ENCODE measurements at places on chromosomes 11 and 22.

DNA sequence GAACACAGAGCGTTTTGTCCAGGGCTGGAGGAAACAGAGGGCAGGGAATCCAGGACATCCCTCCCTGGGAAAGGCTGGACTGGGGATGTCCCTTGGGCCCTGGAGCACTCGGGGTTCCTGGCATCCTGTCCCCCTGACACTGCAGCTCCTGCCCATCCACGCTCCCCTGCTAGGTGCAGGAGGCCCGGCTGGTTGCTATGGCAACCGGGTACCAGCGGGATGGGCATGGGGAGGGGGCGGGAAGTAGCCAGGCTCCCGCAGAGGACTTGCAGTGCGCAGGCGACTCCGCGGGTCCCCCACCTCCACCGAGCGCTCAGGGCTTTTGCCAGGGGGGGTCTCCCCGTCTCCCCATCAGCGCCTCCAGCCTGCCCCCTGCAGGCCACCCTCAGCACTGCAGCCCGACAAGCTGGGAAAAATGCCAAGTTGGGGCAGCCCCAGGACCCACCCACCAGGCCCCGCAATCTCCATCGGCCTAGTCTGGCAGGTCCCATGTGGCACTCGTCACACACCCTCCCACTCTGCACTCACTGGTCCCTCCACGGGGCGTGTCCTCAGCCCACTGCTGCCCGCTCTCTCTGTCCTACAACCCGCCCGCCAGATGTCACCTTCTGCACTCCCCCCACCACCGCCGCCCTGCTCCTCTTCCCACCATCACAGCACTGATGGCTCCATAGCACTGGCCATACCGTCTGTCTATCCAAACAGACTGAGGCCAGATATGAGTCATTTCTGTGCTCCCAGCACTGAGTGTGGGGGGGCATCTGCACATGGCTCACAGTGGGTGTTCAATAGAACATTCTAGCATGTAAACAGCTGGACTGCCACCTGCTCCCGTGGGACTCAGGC is 31.5 kb downstream of the KIAA0930 start:
- H3K27ac ChIP-seq = no peak overlapping the region
- H3K27me3 ChIP-seq = no peaks in the 10 kb centered on the region
- no peaks in the 10 kb centered on the region for H3K36me3 ChIP-seq
- no peaks in the 10 kb centered on the region for H3K4me1 ChIP-seq

DNA sequence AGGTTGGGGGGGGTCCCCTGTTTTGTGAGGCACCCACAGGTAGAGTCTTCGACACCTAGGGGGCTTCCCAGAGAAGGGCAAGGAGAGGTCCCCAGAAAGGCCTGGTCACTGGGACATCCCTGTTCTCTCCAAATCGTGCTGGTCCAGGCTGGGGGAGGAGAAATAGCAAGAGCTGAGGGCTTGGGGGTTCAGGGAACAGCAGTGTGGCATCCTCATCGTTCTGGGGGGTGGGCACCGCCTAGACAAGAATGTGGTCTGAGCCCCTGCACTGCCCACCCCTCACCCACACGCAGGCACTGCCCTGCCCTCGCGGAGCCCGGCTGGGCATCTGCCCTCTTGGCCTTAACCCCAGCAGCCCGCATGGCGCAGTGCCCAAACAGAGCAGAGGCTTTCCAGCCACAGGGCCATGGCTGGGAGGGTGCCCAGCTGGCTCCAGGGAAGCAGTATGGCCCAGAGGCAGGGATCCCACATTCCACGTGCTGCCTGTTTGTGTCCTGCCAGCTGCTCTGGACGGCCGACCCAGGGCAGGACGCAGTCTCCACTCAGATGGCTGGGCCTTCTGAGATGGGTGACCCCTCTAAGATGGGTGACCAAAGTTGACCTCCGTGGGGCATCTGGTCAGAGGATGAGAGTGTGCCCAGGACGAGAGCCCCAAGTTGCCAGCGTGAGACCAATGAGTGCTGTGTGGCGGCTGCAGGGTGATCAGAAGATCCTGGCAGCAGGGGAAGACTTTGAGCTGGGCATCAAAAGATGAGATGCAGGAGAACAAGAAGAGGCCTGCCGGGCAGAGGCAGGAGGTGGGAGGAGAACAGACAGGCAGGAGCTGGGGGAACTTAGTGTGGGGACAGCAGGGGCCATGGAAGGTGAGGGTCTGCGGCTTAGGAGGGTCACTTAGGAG is 14.4 kb downstream of the SCARF2 start:
- peaks cover 1% of the 10 kb centered on the region for H3K36me3 ChIP-seq
- H3K27me3 ChIP-seq = peaks cover 25% of the 10 kb centered on the region
- H3K4me1 ChIP-seq = no peaks in the 10 kb centered on the region
- H3K4me3 ChIP-seq = no peak overlapping the region
- no peak for DNase-seq

DNA sequence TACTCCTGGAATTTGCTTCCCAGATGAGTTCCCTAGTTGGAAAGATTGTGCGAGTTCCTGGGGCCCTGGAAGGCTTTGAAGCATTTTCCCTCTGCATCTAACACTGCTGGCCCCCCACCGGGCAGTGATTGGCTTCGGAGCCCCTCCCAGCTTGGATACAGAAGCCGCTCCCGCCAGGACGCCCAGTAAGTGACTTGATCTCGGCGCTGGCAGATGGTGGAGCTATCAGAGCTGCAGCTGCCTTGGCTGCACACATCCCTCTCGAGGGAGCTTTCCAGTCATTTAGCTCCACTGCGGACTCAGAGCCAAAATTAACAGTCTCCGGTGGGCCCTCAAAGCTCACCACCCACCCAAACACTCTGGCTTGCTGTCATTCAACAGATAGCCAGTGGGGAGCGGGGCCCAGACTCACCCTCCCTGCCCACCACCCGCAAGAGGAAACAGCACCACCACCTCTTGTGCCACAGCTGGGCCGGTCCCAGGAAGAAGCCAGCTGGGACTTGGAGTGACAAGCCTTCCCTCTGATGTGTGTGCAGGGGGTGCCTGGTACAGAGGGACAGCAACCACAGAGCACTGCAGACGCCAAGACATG is 162.3 kb downstream of the TRIM29 start:
- H3K36me3 ChIP-seq = no peaks in the 10 kb centered on the region
- H3K27me3 ChIP-seq = peaks cover 4% of the 10 kb centered on the region
- H3K4me3 ChIP-seq = no peak overlapping the region
- H3K27ac ChIP-seq = no peak overlapping the region

GRCh38 chr22:33337524-33337923 is 279.3 kb upstream of the SYN3 start:
- no peaks in the 10 kb centered on the region for H3K36me3 ChIP-seq
- no peaks in the 10 kb centered on the region for H3K4me1 ChIP-seq
- no peak for DNase-seq
- no peak overlapping the region for H3K4me3 ChIP-seq
- no peaks in the 10 kb centered on the region for H3K27me3 ChIP-seq
- H3K27ac ChIP-seq = no peak overlapping the region

- H3K36me3 ChIP-seq = no peaks in the 10 kb centered on the region
- no peak for DNase-seq
- H3K27me3 ChIP-seq = peaks cover 37% of the 10 kb centered on the region
- H3K4me1 ChIP-seq = peaks cover 18% of the 10 kb centered on the region
- no peak overlapping the region for H3K4me3 ChIP-seq
- H3K27ac ChIP-seq = no peak overlapping the region
Measured at GRCh38 chr22:45644714-45645113, 26.9 kb upstream of the ATXN10 start.

DNA sequence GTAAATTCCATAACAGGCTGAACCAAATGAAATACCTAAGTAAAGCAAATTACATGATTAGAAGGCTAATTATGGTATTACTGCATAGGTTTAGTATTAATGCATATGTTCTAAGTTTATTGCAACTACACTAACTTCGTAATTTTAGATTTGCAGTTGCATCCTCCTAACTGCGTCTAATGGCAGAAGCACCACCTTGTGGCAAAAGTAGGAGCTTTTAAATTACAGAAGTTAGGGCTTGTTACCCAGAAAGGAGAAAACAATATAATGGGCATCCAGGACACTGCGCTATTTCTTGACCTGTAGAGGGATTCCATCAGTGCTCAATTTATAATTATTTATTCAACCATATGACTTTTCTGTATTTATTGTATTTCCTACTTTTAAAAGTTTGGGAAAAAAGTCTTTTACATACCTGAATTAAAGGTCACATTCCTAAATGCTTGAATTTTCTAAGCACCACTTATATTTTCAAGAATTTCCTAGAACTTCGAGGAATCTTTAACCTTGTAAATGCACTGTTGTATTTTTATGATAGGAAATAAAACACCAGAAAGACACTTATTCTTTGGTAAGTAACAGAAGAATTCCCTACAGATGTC is 16.3 kb upstream of the GPR83 start:
- no peaks in the 10 kb centered on the region for H3K27me3 ChIP-seq
- no peak overlapping the region for H3K4me3 ChIP-seq
- peaks cover 16% of the 10 kb centered on the region for H3K36me3 ChIP-seq

DNA sequence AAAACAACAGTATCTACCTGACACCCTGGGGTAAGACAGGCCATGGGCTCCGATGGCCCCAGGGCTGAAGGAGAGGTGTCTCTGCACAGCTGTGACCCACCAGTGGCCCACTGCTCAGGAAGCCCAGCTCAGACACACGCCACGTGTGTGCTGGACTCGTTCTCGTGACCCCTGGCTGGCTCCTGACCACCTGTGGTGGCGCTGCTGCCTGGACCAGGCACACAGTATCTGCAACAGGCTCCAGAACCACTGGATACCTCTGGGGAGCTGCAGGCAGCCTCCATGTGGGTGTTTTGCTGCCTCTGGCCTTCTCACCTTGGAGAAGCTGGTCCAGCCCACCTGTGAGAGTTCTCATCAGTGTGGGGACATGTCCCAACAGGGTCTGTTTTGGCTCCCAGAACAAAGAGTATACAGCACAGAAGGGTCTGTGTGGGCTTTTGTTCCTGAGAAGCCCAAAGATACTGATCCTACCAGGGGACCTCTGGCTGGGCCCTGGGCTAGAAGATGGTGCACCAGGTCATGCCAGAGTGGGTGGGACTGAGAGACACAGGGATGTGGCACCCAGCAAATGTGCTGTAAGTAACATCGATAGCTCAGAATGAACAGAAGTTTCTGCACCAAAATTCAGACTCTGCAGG is 21.7 kb upstream of the SERPIND1 start:
- H3K27me3 ChIP-seq = no peaks in the 10 kb centered on the region

DNA sequence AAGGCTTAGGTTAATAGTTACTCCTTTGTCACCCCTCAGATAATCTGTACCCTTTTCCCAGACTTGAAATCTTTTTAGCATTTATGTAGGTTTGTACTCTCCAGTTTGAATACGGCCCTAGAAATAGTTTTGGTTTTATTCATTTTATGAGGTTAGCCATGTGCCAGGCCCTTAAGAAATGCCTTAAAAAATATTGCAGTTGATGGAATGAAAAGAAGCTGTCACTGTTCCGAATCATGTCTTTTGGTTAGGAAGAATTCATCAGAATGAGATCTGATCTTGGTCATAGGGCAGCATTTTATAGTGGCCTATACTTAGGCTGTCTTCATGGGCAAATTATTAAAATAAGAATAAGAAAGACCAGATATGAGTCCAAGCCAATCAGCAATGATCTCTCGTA is 14.8 kb upstream of the PRSS23 start:
- no peak overlapping the region for H3K4me3 ChIP-seq
- no peak for DNase-seq
- H3K27me3 ChIP-seq = peaks cover 37% of the 10 kb centered on the region

DNA sequence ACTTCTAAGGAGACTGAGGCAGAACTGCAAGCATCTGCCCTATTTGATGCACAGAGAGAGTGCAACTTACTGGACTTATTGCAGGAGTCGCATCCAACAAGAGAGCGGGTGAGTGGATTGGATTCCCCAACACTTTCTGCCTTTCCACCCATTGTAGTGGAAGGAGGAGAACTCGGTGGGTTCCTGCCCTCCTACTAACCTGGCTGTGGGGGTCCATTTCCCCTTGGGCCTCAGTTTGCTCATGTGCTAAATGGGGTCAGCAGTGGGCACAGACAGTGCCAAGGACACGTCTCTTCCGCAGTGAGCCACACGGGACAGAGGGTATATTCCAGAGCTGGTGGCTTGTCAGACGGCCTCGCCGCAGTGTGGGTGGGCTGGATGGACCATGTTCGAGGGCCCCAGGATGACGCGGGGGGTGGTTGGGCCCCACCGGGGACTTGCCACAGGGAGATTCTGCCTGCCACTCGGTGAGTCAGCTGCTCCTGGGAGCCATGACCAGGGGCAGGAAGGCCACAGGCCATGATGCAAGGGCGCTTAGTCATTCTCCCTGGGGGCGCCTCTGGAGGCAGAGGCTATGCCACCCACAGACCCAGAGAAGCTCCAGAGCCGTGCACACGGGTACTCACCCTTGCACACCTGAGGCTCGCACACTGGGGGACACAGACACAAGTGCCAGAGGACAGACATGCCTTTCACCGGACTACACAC is 8.2 kb downstream of the ALX4 start:
- no peak for DNase-seq
- no peaks in the 10 kb centered on the region for H3K36me3 ChIP-seq
- peaks cover 19% of the 10 kb centered on the region for H3K4me1 ChIP-seq
- H3K27me3 ChIP-seq = peaks cover 55% of the 10 kb centered on the region
- no peak overlapping the region for H3K27ac ChIP-seq

GRCh38 chr22:36343720-36344105 is 44.1 kb downstream of the MYH9 start:
- H3K4me1 ChIP-seq = peaks cover 74% of the 10 kb centered on the region
- DNase-seq = no peak
- H3K36me3 ChIP-seq = peaks cover 54% of the 10 kb centered on the region
- no peaks in the 10 kb centered on the region for H3K27me3 ChIP-seq

DNA sequence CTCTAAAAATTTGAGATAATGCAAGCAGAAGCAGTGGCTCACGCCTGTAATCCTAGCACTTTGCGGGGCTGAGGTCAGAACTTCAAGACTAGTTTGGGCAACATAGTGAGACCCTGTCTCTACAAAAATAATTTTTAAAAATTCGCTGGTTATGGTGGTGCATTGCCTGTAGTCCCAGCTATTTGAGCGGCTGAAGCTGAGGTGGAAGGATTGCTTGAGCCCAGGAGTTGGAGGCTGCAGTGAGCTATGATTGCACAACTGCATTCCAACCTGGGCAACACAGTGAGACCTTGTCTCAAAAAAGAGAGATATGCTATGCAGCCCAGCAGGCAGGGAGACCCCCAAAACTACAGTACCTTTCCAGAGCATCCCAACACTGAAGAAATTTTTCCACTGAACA is 2.3 kb downstream of the CTSC start:
- DNase-seq = no peak
- H3K36me3 ChIP-seq = peaks cover 45% of the 10 kb centered on the region
- peaks cover 71% of the 10 kb centered on the region for H3K4me1 ChIP-seq
- peak overlapping the region; percentile 42 for H3K27ac ChIP-seq
- no peaks in the 10 kb centered on the region for H3K27me3 ChIP-seq

- H3K27ac ChIP-seq = peak overlapping the region; percentile 67
- no peak overlapping the region for H3K4me3 ChIP-seq
- H3K36me3 ChIP-seq = no peaks in the 10 kb centered on the region
- peaks cover 20% of the 10 kb centered on the region for H3K4me1 ChIP-seq
- no peak for DNase-seq
- H3K27me3 ChIP-seq = peaks cover 2% of the 10 kb centered on the region
Measured at GRCh38 chr11:10899121-10899830, 41.4 kb upstream of the ZBED5 start.

GRCh38 chr11:124762105-124762623 is at the start of gene ESAM:
Gene ESAM (minus strand): TSS chr11:124762290. CDS start chr11:124762154, 136 bp downstream.
- DNase-seq = peak; percentile 64

DNA sequence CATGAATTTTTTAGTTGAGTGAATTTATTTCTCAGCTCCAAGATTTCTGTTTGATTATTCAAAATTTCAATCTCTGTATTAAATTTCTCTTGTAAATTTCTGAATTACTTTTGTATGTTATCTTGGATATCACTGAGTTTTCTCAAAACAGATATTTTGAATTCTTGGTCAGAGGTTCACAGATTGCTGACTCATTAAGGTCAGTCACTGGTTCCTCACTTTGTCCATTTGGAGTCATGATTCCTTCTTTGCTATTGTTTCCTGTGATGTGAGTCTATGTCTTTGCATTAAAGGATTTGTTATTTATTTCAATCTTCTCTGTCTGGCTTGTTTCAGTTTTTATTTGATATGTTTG is 10.2 kb upstream of the IL17RA start:
- H3K4me3 ChIP-seq = no peak overlapping the region
- H3K4me1 ChIP-seq = peaks cover 21% of the 10 kb centered on the region
- no peak for DNase-seq
- no peak overlapping the region for H3K27ac ChIP-seq

Data from activated T-helper 1 cell treated with anti-CD3 and anti-CD28 coated beads, Interleukin-12 subunit alpha, Interleukin-12 subunit beta, Interleukin-2, Interleukin-4 antibody, amounts not matched to agents 30 ng/mL and 10 ng/mL and 1 ng/mL, durations not matched to agents 14 hours and 24 hours and 36 hours (primary cell).